PC-3 (cell line): ENCODE measurements at places on chromosomes 6 and 20. TPM values are rescaled to one million over a fixed set of nuclear protein-coding genes. Genes with fewer than 3 reads are reported as not detected.

GRCh38 chr6:14506656-14507246 lies 389.2 kb downstream of the CD83 start:
- DNase-seq = no peak

- DNase-seq = no peak
These were observed 29.1 kb downstream of the CPNE5 start for GRCh38 chr6:36809941-36810803.

The WFDC5 gene
- total RNA-seq = not detected in 2 replicates

The PNPLA1 gene
- 0.29 TPM in 1 of 2 replicates, not detected in the other for total RNA-seq
